ENCODE measurements at places on chromosomes 5 and 9. TPM values are rescaled to one million over a fixed set of nuclear protein-coding genes. Genes with fewer than 3 reads are reported as not detected.

DNA sequence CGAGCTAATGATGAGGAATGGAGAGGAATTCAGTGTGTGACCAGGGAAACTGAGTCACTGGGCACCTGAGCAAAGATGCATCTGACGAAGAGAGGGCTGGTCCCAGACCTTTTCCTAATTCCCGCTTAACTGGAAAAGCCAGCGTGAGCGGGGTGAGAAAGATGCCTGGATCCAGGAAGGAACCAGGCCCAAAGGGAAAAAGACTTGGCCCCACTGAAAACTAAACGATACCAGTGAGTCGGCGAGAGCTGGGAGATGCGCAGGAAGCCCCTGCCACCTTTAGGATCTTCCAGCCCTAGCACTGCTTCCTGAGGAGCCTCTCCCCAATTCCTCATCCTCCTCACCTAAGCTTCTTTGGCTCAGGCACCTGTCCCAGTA lies 499 bp upstream of the FCHSD1 start:
- DNase-seq: no peak

The IRF1 gene
- total RNA-seq: 304 TPM

GRCh38 chr9:10999646-11000045 lies 386.8 kb upstream of the PTPRD start:
- DNase-seq: no peak

The NFX1 gene
- total RNA-seq: 81.5 TPM

DNA sequence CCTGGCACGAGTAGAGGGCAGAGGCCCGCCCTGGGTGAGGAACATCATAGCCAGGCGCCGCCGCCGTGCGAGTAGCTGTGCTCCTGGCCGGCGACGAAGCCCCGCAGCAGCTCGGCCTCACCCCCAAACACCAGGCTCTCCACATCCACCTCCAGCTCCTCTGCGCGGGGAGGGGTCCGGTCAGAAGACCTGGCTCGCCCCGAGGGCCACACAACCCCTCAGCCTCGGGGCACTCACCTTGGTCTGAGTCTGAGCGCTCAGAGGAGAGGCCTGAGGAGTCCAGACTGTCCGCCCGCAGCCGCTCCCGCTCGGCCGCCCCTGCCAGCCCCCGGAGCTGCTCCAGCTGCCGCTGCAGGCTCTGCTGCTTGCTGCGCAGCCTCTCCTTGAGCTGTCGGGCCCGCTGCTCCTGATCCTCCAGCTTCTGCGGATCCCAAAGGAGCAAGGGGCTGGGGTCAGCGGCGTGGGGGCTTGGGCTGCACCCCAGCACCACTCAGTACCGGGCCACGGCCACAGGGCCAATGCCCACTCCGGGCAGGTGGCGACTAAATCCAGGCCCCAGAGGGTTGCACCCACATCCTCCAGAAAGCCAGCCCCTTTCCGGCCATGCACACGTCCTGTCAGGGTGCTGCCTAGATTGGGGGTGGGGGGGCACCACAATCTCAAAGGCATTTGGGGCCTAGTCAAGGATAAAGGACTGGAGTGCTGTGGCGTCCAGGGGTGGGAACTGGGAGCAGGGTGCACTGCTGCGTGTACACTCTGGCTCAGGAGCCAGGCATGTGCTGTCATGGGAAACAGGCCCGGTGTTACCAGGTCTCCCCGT lies 3.9 kb downstream of the MXD3 start:
- DNase-seq: no peak

The AGPAT2 gene
- 32.7 TPM for total RNA-seq

- no peak for DNase-seq
Observed at GRCh38 chr5:93930098-93930497, 188.7 kb upstream of the POU5F2 start.

- no peak for DNase-seq
Observed at GRCh38 chr5:41193456-41194205, 19.7 kb downstream of the C6 start.

The TSSK1B gene
- not detected for total RNA-seq

DNA sequence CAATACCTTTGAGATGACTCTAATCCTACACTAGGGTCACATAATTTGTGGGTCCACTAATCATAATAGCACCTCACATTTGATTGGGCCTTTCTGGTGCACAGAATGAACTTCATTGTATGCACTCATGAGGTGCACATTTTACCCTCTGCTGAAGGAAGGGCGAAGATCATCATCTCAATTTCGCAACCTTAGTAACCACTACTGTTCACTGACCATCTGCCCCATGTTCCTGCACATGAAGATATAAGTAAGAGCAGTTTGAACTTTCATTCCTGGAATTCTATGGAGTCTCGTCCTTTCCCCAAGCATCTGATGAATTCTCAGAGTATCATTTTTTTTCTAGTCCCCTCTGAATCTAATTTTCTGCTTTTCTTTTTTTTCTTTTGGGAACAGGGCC lies 21.2 kb downstream of the GAS1 start:
- no peak for DNase-seq

The UBE2QL1 gene
- total RNA-seq: 1.6 TPM

DNA sequence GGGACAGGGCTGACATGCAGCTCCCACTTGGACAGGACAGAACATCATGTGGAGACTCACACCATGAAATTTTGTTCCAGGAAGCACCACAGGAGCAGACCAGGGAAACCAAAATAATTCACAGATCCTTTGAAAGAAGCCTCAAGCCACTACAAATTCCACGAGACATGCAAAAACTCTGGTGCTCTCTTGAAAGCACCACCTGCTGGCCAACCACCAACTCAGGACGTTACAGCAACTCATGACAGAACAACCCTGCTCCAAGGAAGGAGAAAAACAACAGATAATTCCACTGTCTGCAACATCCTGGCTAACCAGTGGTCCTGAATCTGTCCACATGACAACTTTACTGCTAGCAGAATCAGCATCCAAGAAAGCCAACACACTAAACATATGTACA lies 516.0 kb downstream of the SPATA31D1 start:
- no peak for DNase-seq

The SLC6A7 gene
- total RNA-seq: not detected

Measured in B cell (primary cell).